ENCODE measurements at places on chromosomes 13 and 19.
A peak's percentile ranks its signal among the peaks of the same experiment; 100 is the strongest.

- DNase-seq, result no peak
These were observed 447.1 kb downstream of the KLF12 start for GRCh38 chr13:73687087-73687486.

DNA sequence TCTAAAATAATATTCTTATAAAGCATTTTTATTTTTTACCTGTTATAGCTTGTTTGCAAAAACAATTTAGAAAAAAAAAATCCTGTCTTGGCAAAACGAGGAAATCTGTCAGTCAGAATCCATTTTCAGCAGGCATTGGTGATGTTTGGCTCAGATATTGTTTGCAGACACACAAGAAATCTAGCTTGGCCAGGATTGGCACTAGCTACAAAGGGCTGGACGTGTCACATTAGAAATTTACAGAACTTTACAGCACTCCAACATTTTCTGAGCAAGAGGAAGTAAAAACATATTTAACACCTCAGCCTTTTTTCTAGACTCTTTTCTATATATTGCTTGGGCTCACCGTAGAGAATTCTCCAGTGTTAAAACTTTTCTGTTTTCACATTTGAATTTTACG, 9.9 kb downstream of the ZNF91 start:
- no peak for DNase-seq

DNA sequence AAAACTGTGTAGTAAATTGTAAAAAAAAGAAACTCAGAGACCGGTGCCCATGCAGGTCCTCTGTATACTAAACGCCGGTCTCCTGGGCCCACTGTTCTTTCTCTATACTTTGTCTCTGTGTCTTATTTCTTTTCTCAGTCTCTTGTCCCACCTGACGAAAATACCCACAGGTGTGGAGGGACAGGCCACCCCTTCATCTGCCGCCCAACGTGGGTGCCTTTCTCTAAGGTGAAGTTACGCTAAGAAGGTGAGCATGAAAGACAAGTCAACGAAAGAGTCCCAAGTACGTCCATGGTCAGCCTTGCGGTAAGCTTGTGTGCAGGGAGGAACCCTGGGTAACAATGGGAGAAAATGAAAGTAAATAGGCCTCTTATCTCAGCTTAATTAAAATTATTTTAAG, 48.0 kb upstream of the WASF3 start:
- DNase-seq, result no peak

GRCh38 chr13:40384976-40385857, 281.2 kb downstream of the FOXO1 start:
- no peak for DNase-seq

DNA sequence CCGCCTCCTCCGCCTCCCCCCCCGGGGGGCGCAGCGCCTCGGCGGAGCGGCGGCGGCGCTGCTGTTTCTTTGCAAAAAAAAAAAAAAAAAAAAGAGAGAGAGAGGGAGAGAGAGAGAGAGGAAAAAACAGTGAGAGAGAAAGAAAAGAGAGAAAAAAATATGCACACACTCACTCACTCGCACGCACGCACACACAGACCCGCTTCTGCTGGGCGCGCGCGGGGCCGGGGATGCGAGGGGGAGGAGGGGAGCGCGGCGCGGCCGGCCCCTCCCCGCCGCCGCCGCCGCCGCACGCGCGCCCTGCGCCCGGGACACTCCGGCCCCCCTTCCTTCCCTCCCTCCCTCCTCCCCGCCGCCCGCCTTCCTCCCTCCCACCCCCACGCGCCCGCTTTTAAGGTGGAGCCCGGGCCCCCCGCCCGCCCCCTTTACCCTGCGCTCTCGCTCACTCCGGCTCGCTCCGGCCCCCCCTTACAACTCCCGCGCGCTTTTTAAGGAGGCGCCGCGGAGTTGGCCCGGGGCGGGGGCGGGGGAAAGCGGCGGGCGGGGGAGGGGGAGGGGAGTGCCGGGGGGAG, at the start of gene SAMD1:
TSS of gene SAMD1 (minus strand) at position 243 of the 572 bp plus-strand sequence.
- peak; percentile 46 for DNase-seq

DNA sequence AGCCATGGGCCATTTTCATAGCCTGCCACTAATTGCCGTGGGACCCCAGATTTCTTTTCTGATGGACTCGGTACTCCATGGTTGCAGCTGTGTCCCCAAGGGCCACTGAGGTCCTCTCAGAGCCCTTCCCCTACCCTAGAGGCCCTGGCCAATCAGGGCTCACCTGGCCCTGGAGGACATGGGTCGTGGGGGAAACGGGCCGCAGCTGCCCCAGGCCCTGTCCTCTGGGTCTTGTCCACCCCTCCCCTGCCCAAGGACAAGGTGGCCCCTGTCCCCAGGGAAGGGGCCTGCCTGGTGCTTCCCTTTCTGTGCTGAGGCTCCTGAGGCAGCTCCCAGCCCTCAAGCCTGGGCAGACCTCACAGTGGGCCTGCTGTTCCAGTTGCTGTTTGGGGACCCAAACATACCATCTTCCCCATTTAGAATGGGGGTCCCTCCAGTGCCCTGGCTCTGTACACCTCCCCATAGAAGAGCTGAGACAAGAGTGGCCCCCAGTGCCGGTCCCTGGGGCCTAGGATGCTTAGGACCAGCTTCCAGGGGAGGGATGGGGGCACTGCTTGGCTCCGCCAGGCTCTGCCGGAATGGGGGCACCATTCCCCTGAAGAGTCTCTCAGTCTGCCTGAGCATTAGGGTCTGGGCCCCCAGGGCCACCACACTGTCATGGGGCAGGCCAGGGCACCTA, 3.2 kb downstream of the RAB11B start:
- no peak for DNase-seq

DNA sequence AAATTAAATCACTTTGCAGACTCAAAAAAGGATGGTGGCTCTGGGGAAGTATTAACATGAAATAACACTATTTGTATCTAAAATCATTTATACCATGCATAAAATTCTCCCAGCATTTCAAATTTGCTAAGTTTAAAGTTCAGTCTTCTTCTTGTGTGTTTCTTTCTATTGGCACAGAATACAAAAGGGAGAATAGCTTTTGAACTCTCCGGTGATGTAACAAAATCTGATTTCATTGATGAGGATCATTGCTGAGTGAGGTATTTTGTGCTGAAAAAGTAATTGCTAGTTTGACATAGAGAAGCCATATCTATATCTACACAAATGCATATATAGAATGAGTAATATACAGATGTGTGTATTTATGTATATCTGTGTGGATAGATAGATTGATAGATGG, 174.8 kb downstream of the LACC1 start:
- no peak for DNase-seq

GRCh38 chr13:25432691-25433090, 60.9 kb downstream of the ATP8A2 start:
- DNase-seq, result no peak

- DNase-seq, result no peak
These were observed 344.4 kb downstream of the SUCLA2 start for GRCh38 chr13:47656651-47657050.

DNA sequence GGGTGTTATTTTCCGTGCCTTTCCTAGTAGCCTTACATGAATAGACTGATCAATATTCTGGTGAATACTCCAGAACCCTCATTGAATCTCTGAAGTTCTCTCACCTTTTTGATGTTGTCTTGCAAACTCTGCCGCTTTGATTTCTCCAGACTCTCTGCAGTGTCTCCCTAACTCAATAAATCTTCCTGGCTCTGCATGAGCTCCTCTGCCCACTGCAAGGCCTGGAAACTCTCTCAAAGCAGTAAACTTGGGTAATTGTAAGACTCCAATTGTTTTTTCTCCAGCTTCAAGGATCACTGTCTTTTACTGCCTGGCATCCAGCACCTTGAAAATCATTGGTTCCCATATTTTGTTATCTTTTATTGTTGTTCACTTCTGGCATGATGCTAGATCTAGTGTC, 198.4 kb downstream of the GPC5 start:
- no peak for DNase-seq

DNA sequence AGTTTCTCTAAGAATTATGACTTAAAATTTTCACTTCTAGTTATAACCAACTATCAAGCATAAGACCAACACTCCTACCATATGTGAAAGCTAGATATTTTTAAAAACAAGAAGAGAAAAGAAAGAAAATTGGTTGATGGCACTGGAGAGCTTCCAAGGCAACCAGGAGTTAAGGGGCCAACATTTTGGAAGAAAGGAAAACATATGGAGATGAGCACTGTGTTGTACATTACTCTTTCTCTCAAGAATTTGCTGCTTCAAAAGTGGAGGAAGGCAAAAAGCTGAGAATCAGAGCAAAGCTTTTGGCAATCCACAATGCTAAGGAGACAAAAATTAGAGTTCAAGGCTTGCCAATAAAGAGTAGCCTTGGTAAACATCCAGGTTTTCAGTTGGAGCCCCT, 446.2 kb downstream of the ITGBL1 start:
- DNase-seq, result no peak

GRCh38 chr13:44904967-44905366, 84.3 kb downstream of the NUFIP1 start:
- DNase-seq, result no peak

- no peak for DNase-seq
These were observed 80.2 kb upstream of the SERP2 start for GRCh38 chr13:44293374-44293773.

DNA sequence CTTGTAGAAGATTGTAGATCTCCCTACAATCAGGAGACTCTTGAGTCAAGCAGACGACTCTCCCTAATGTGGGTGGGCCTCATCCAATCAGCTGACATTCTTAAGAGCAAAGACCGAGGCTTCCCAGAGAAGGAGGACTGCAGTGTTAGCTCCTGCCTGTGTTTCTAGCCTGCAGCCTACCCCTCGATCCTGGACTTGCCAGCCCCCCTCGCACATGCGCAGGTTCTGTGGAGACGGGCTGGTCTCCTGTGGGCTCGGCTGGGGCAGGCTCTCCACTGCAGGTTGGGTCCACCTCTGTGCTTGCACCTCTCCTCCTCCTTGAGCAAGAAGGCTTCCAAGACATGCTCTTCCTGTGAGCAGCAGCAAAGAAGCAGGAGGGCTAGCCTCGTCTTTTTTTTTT, 185.2 kb upstream of the SOX1 start:
- no peak for DNase-seq

DNA sequence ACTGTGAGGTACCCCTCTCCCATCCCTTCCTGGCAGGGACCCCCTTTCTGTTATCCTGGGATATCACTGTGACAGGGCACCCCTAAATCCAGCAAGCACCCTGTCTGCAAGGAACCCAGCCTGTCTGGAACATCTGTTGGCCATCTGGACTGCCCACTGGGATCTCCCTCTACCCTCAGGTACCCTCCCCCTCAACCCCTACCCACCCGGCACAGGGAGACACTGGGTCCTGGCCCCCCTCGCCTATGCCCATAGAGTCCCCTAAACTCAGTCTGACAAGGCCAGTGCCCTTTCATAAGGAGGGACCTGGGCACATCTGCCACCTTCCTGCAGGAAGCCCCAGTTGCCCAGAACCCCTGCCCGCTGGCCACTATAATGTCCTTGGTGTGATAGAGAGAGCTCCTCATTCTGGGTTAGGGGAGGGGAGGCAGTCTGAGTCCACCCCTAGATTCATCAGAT, 2.8 kb upstream of the SLC27A5 start:
- no peak for DNase-seq

DNA sequence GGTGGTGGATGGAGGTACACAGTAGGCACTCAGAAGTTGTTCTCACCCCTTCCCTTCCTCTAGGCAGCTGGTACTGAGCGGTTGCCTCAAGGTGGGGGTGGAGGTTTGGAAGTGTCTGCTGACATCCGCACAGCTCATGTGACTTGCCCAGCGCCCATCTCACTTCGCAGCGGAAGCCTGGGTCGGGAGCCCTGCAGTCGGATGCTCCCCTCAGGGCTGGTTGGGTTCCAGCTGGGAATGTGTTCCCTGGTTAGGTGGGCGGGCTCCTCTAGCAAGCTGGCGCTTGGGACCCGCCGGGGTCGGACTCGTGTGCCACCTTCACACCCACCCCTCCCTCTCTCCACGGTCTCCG, 10.2 kb downstream of the PPP1R37 start:
- DNase-seq, result no peak

GRCh38 chr19:50536662-50537305, 23.1 kb upstream of the ASPDH start:
- DNase-seq, result no peak

DNA sequence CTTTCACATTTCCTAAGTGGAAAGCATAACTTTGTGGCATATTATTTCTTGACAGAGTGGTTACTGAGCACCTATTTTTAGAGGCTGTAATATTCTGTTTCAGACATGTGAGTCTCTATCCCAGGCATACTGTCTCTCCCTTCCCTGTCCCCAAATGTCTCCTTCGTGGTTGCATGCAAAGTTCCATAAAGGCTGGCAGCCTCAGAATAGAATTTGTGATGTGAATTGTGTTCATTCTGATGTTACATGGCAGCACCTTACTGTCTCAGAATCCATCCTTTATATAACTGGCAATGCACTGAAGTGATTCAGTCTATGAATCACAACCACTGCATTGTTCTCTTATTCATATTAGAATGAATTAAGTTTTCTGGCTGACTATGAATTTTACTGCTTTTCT, 89.0 kb upstream of the SLC7A1 start:
- DNase-seq, result no peak

- DNase-seq, result no peak
These were observed 42.2 kb upstream of the HNRNPA1L2 start for GRCh38 chr13:52599848-52600603.

DNA sequence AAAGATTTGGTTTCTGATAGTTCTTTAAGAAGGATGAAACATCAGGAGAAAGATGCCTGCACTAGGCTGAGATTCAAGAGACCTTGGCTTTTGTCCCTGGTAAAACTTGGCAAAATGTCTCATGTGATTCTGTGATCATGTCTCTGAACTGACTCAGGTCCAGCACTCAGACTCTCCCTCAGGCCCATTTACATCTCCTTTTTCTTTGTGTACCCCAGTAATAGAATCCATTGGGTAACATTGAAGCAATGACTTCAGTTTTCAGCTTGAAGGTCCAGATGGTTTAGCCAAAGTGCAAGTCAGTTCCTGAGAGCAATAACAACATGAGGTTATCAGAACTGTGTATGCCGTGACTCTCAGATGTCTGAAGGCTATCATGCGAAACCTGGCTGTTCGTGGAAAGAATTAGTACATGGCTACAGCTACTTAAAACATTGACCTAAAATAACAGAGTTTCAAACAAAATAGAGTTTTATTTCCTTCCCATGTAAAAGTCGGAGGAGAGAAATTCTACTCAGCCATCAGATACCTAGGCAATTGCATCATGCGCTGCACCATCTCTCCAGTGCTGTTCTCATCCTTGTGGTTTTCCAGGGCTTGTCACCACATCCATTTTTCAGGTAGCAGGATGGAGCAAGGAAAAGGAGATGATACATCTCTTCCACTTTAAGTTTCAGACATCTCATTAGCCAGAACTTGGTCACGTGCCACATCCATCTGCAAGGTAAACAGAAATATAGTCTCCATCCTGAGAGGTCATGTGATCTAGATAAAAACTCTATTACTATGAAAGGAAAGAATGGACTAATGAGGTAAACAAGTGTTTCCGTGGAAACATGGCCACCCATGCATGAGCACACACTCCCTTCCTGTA, 117.3 kb downstream of the POSTN start:
- DNase-seq, result no peak

DNA sequence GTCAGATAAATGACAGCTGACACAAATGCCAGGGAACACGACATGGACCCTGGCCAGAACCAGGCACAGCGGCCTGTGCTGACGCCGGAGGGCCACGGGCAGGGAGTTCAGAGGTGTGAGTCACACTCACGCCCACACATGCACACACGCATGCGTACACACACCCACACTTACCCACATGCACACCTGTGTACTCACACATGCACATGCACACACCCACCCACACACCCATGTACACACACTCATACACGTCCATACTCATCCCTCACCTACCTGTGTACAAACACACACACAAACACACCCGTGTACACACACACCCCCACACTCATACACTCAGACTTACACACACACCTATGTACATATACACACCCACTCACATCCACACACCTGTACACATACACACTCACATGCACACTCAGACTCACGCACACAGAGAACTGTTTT, 40.4 kb downstream of the MLLT1 start:
- no peak for DNase-seq

Measured in activated CD8-positive, alpha-beta memory T cell treated with anti-CD3 and anti-CD28 coated beads for 48 hours (primary cell).